LoVo (cell line): ENCODE measurements at places on chromosomes 13 and 19.

DNA sequence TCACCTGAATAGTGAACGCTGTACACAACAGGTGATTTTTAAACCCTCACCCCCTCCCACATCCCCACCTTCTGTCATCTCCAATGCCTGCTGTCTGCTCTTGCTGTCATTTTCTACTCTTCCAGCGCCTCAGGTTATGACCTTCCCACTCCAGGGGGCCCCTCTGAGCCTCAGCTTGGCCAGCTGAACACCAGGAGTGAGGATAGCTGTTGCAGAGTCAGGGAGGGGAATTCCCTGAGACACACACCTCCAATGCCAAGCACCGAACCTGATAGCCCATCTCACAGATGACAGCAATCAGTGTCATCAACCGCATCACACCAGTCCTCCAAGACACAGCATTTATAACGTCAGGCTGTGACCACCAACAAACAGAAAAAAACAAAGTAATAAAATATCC lies 193.5 kb downstream of the ZNF536 start:
- DNase-seq = no peak

DNA sequence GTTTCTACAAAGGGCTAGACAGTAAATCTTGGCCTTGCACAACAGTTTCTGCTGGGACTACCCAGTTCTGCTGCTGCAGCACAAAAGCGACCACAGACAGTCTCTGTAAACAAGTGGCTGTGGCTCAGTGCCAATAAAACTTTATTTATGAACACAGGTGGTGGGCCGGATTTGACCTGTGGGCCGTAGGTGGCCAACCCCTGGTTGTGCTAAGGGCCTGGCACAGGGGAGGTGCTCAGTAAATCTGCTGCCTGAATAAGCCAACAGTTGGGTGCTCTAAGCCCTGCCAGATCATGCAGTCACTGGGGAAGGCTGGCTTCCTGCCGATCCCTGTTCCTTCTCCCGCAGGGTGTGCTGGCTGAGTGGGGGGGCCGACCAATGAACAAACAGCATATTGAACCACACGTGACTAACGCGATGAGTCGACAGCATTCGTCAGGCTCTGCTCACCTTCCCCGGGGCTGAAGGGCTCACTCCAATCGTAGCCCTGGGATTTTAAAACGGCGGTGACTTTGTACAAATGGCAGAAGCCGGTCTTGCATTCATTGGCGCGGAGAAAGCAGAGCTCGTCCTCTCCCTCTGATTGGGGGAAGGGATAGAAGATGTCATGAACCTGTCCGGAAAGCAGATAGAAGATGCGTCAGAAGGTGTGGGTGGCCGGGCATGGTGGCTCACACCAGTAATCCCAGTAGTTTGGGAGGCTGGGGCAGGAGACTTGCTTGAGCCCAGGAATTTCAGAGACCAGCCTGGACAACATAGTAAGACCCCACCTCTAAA lies 24.3 kb upstream of the MYDGF start:
- no peak for DNase-seq

GRCh38 chr19:45607071-45608029 lies 5.3 kb upstream of the GPR4 start:
- peak; percentile 74 for DNase-seq

GRCh38 chr13:41465241-41465847 lies 8.0 kb downstream of the RGCC start:
- no peak for DNase-seq

- no peak for DNase-seq
These were observed 22.5 kb upstream of the ZNF429 start for GRCh38 chr19:21482863-21483276.

- DNase-seq = peak; percentile 5
These were observed 18.8 kb upstream of the EDDM13 start for GRCh38 chr19:56253737-56254136.

DNA sequence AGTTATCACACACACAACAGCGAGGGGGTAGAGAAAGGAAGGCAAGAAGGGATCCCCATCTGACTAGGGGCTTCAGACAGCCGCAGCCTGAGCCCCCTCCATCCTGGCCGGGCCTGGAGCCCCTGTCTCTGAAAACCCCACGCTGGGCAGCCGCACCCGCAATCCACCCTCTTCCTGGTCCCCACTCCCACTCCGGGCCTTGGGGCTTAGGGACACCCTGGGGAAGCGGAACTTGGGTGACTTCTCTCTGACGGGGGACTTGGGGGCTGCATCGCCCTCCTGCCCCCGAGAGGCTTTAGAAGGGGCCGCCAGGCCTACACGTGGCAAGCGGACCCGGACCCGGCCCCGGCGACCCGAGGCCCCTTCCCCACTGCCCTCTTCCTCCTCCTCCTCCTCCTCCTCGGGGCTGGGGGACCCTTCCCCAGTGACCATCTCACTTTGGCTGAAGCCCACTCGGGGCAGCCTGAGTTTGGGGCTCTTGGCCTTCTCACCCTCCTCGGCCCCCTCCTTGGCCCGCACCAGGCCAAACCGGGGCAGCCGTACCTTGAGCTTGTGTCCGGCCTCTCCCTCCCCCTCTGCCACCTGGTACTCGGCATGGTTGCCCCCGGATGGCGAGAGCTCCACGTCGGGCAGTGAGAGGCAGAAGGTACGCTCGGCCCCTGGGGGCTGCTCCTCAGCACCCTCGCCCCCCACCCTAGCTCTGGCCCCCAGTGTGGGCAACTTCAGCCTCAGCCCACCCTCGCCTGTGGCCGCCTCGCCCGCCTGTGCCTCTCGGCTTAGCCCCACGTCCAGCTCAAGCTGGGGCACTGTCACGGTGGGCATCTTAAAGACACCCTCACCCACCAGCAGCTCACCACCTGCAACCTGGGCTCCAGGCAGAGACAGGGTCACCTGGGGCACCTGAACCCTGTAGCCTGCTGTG lies 4.2 kb upstream of the HIPK4 start:
- no peak for DNase-seq

- DNase-seq = no peak
These were observed 103.2 kb downstream of the LMO7 start for GRCh38 chr13:75739244-75739868.

DNA sequence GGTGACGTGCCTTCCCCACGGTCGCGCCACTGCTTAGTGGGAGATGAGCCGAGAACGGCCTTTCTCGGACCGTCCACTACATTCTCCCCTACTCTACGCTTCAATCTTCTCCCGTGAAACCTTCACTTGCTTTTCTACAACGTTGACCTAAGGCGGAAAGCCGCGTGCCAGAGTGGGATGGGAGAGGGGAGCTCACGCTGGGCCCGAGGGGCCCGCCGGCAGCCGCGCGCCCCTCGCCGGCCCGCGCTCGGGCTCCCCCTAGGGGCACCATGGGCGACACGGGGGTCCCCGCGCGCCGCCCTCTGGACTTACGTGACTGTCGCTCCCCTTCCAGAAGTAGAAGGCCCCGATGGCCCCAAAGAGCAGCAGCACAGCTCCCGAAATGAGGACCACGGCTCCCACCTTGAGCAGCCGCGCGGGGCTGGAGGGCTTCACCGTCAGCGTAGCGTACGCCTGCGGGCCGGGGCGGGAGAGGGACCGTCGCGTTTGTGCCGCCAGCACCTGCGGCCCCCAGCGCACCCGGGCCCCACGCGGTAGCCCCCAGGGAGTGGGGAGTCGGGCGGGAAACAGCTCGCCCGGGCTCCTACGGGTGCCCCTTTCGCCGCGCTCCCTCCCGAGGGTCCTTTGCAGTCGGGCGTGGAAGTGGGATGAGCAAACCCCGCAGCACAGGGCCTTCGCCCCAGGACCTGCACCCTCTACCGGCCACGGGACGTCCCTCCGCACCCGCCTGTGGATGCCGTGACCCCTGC lies 727 bp downstream of the CNMD start:
- DNase-seq = no peak
